ENCODE measurements at places on chromosomes 5 and 9. TPM values are rescaled to one million over a fixed set of nuclear protein-coding genes. Genes with fewer than 3 reads are reported as not detected.

Gene ADAMTS6
- total RNA-seq = 3.0 TPM

DNA sequence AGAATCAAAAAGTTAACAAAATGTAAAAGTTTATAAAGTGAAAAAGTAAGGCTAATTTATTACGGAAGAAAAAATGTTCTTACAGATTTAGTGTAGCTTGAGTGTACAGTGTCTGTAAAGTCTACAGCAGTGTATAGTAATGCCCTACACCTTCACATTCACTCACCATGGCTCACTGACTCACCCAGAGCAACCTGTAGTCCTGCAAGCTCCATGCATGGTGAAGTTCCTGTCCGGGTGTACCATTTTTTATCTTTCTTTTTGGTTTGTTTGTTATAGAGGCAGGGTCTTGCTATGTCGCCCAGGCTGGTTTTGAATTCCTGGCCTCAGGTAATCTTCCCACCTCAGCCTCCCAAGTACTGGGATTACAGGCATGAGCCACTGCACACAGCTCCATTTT lies 93.6 kb downstream of the MED27 start:
- H3K4me3 ChIP-seq = no peak overlapping the region
- no peak for DNase-seq
- H3K4me1 ChIP-seq = peaks cover 26% of the 10 kb centered on the region
- H3K27me3 ChIP-seq = no peaks in the 10 kb centered on the region
- no peaks in the 10 kb centered on the region for H3K36me3 ChIP-seq

Gene PCDHGA12
- 1.2 TPM for total RNA-seq

Gene CNTNAP3
- total RNA-seq = 3.1 TPM

DNA sequence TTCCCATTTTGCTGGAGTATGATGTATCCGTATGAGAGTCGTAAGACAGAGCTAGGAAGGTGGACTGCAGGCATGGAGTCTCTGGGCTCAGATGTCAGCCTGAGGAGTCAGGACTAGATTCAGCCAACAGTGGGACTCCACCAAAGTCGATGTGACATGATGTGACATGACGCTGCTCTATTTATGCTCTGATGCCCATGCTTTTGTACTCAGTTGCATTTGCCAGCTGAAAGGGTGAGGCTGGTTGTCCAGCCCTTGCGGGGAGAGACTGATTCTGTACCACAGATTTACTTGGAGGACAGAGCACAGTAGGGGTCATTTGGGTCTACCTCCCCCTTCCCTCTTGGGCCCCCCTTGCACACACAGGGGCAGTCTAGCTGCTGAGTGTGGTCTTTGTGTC lies 88.5 kb upstream of the ATG10 start:
- H3K4me3 ChIP-seq = no peak overlapping the region
- DNase-seq = no peak
- no peak overlapping the region for H3K27ac ChIP-seq
- H3K4me1 ChIP-seq = peaks cover 18% of the 10 kb centered on the region
- no peaks in the 10 kb centered on the region for H3K27me3 ChIP-seq

Gene GZMA
- not detected for total RNA-seq

Gene AQP3
- 33.1 TPM for total RNA-seq

DNA sequence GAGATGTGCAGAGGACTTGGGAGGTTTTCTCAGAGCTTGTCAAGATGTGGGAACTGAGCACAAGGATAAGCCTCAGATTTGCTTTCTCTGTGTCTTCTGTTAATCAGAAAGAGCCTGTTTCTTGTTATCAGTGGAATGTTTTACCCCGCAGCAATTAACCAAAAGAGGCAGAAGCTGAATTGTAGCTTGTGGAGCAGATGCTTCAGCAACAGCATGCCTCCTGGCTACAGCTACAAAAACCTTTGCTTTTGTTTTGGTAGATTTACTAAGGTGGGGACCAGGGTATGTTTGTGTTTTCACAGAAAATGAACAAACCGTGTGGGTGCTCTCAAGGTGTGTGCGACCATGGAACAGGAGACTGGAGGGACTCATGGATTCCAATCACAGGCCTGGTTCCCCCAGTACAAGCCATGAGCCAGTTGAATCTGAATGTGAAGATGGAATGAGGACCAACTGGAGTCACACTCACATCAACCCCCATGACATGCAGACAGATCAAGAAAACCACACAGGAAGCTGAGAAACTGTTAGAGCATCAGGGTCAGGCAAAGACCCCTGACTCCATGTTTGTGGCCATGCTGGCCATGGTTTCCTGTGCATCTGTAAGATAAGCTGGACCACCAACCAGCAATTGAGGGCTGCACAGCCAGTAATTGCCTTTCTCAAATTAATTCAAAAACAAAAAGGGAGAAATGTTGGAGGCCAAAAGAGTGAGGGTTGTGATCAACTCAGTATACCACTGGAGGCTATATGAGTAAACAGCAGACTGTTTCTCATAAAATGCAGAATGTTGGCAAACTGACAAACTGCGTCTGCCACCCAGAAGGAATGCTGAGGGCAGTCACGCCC lies 6.9 kb downstream of the UGT3A2 start:
- H3K4me1 ChIP-seq = peaks cover 3% of the 10 kb centered on the region
- DNase-seq = no peak
- H3K36me3 ChIP-seq = no peaks in the 10 kb centered on the region
- peaks cover 18% of the 10 kb centered on the region for H3K27me3 ChIP-seq

DNA sequence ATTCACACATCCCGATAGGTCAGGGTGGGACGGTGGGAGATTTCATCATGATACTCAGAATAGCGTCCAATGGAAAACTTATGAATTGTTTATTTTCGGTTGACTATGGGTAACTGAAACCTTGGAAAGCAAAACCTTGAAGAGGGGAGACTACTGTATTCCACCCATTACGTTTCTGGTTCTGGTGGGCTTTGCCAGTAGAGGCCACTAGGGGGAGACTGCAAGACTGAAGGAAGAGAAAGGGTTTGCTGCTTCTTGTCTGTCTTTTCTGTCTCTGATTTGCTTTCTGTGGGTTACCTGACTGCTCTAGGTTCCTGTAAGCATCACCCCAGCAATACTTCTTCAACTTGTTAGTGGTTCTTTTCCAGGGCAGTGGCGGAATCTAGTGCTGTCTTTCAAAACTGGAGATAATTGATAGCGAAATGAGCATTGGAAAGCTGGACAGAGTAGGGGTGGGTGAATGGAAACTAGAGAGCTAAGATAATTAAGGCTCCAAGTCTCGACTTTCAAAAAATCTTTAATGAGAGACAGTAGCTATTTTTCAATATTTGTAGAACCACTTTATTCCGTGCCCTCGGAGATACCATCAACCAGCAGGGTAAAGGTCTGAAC lies 27.0 kb downstream of the GRIN3A start:
- H3K27me3 ChIP-seq = peaks cover 29% of the 10 kb centered on the region
- no peak overlapping the region for H3K4me3 ChIP-seq
- no peak for DNase-seq
- no peak overlapping the region for H3K27ac ChIP-seq
- H3K36me3 ChIP-seq = no peaks in the 10 kb centered on the region
- H3K4me1 ChIP-seq = peaks cover 6% of the 10 kb centered on the region

- no peaks in the 10 kb centered on the region for H3K27me3 ChIP-seq
- DNase-seq = no peak
- H3K4me3 ChIP-seq = no peak overlapping the region
- H3K27ac ChIP-seq = no peak overlapping the region
Observed at GRCh38 chr9:113646946-113647914, 183.7 kb downstream of the RGS3 start.

GRCh38 chr5:111704452-111705085 lies 52.4 kb downstream of the NREP start:
- no peak overlapping the region for H3K4me3 ChIP-seq
- peaks cover 2% of the 10 kb centered on the region for H3K27me3 ChIP-seq
- no peak for DNase-seq
- no peaks in the 10 kb centered on the region for H3K36me3 ChIP-seq
- H3K27ac ChIP-seq = no peak overlapping the region
- H3K4me1 ChIP-seq = peaks cover 9% of the 10 kb centered on the region

GRCh38 chr5:82335806-82336205 lies 57.7 kb upstream of the RPS23 start:
- H3K27me3 ChIP-seq = no peaks in the 10 kb centered on the region
- no peak overlapping the region for H3K27ac ChIP-seq
- H3K36me3 ChIP-seq = no peaks in the 10 kb centered on the region
- H3K4me1 ChIP-seq = peaks cover 8% of the 10 kb centered on the region

DNA sequence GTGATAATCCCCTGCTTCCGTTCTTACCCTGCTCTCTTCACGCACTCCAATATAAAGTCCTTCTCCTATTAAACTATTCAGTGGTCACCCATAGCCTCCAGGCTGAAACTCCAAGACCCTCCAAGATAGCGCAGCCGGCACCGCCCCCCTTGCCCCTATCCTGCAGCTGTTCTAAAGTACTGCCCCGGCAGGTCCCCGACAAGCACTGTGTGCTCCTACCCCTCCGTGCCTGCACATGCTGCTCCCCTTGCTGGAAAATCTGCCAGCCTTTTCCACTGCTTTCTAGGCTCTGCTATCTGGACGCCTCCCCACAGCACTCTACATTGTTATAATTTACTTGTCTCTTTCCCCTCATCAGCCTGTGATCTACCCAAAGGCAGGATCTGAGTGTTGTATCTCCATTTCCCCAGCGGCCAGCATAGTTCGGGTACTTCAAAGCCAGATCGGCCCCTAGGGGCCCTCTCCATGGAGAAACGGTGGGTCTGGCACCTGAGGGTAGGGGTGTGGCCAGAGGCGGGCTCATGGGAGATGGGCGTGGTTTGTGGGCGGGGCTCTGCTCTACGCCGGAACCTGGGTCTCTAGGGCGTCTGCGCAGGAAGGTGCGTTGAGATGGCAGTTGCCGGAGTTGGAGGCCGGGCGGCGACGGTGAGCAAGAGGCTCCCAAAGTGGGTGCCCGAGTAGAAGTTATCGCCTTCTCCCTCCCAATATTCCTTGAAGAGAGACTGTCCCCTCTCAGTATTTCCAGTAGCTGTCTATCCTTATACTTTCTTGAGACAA lies 83.5 kb upstream of the RUSC2 start:
- H3K27ac ChIP-seq = peak overlapping the region; percentile 19
- H3K36me3 ChIP-seq = peaks cover 14% of the 10 kb centered on the region
- DNase-seq = no peak
- H3K4me3 ChIP-seq = peak overlapping the region; percentile 72
- H3K27me3 ChIP-seq = peaks cover 4% of the 10 kb centered on the region
- H3K4me1 ChIP-seq = peaks cover 7% of the 10 kb centered on the region

GRCh38 chr5:20694121-20694520 lies 706.1 kb upstream of the CDH18 start:
- H3K36me3 ChIP-seq = no peaks in the 10 kb centered on the region
- DNase-seq = no peak
- no peaks in the 10 kb centered on the region for H3K27me3 ChIP-seq
- H3K4me3 ChIP-seq = no peak overlapping the region

Gene FOXD4L4
- total RNA-seq = 0.51 TPM

GRCh38 chr5:158995694-158996173 lies 104.0 kb downstream of the EBF1 start:
- H3K36me3 ChIP-seq = no peaks in the 10 kb centered on the region
- H3K4me1 ChIP-seq = peaks cover 4% of the 10 kb centered on the region
- no peak overlapping the region for H3K27ac ChIP-seq
- H3K27me3 ChIP-seq = peaks cover 8% of the 10 kb centered on the region
- DNase-seq = no peak

DNA sequence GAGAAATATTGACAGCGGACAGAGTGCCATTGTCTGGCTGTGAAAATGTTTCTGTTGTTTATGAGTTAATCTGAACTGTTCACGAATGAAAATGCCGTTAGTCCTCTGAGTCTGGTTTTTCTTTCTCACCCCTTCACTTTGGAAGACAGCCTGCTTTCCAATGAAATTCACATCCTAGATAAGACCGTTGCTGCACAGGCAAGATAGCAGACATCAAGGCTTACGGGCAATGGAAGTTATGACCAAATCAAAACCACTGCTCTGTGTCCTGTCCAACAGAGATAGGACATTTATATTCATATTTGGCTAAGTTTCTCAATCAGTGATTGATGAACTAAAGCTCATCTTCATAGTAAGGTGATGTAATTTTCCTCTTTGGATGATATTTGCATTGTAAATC lies 180.0 kb upstream of the DMAC1 start:
- H3K27ac ChIP-seq = no peak overlapping the region
- H3K36me3 ChIP-seq = no peaks in the 10 kb centered on the region
- no peak for DNase-seq
- no peaks in the 10 kb centered on the region for H3K27me3 ChIP-seq

DNA sequence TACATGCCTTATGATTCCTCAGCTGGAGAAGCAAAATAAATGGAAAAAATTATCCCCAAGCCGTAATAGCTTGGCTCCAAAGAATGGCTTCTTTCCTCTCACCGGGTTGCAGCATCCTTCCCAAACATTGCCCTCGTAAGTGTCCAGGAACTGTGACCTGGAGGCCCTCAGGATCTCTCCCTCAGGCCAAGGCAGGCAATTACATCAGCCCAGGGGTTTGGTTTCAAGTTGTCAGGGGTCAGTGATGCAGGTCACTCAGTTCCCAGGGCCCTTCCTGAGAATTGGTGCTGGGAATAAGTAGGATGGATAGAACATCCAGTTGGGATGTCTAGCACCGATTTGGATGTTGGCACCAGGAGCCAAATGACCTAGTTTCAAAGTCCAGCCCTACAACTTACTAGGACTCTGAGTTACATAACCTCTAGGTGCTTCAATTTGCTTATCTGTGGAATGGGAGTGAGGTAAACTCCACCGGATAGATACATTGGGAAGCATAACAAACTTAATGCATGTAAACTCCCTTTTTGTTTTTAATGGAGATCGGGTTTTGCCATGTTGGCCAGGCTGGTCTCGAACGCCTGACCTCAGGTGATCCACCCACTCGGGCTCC lies 133.5 kb upstream of the DAP start:
- H3K4me1 ChIP-seq = peaks cover 25% of the 10 kb centered on the region
- no peak overlapping the region for H3K4me3 ChIP-seq
- peaks cover 16% of the 10 kb centered on the region for H3K27me3 ChIP-seq
- no peak overlapping the region for H3K27ac ChIP-seq
- no peak for DNase-seq

GRCh38 chr5:176542596-176543427 lies 5.6 kb upstream of the RNF44 start:
- H3K27ac ChIP-seq = peak overlapping the region; percentile 84
- no peaks in the 10 kb centered on the region for H3K27me3 ChIP-seq
- no peaks in the 10 kb centered on the region for H3K36me3 ChIP-seq
- DNase-seq = no peak
- H3K4me3 ChIP-seq = peak overlapping the region; percentile 86
- H3K4me1 ChIP-seq = peaks cover 45% of the 10 kb centered on the region

- H3K4me3 ChIP-seq = peak overlapping the region; percentile 96
- no peaks in the 10 kb centered on the region for H3K27me3 ChIP-seq
- peaks cover 19% of the 10 kb centered on the region for H3K36me3 ChIP-seq
- H3K4me1 ChIP-seq = peaks cover 30% of the 10 kb centered on the region
- DNase-seq = no peak
- peak overlapping the region; percentile 85 for H3K27ac ChIP-seq
Observed at GRCh38 chr5:154447089-154447725, 1.4 kb downstream of the SAP30L start.

DNA sequence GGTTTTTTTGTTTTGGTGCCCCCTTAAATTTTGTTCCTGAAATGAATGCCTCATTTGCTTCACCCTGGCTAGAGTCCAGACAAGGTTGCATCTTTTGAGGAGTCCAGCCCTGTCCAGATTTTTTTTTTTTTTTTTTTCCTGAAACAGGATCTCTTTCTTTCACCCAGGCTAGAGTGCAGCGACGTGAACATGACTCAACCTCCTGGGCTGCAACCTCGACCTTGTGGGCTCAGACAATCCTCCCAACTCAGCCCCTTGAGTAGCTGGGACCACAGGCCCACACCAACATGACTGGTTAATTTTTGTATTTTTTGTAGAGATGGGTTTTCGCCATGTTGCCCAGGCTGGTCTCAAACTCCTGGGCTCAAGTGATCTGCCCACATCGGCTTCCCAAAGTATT lies 469.0 kb upstream of the BRINP1 start:
- peaks cover 15% of the 10 kb centered on the region for H3K27me3 ChIP-seq
- no peak for DNase-seq
- H3K4me1 ChIP-seq = peaks cover 14% of the 10 kb centered on the region
- H3K36me3 ChIP-seq = no peaks in the 10 kb centered on the region
- no peak overlapping the region for H3K4me3 ChIP-seq

All from type B pancreatic cell (in vitro differentiated cells).